ENCODE measurements at places on chromosomes 2 and 18. TPM values are rescaled to one million over a fixed set of nuclear protein-coding genes. Genes with fewer than 3 reads are reported as not detected.
A peak's percentile ranks its signal among the peaks of the same experiment; 100 is the strongest.

DNA sequence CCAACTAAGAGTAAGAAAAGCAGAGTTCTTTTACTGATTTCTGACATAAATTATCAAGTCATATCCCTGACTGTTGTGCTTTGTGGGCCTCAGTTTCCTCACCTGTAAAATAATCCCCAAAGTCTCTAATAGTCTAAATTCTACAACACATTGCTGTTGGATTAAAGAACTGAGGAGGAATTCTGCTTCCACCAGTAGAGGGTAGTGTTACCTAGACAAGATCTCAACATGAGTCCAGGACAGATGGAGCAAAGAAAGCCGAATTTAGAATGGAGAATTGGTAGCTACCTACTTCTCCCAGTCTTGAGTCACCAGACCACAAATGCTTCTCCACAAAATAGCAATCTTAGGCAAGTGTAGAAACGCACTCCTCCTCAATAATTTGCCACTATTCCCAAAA lies 462.5 kb upstream of the FSHR start:
- peak; percentile 42 for DNase-seq

- no peak for DNase-seq
Measured at GRCh38 chr2:220215785-220216184, 588.4 kb downstream of the SLC4A3 start.

DNA sequence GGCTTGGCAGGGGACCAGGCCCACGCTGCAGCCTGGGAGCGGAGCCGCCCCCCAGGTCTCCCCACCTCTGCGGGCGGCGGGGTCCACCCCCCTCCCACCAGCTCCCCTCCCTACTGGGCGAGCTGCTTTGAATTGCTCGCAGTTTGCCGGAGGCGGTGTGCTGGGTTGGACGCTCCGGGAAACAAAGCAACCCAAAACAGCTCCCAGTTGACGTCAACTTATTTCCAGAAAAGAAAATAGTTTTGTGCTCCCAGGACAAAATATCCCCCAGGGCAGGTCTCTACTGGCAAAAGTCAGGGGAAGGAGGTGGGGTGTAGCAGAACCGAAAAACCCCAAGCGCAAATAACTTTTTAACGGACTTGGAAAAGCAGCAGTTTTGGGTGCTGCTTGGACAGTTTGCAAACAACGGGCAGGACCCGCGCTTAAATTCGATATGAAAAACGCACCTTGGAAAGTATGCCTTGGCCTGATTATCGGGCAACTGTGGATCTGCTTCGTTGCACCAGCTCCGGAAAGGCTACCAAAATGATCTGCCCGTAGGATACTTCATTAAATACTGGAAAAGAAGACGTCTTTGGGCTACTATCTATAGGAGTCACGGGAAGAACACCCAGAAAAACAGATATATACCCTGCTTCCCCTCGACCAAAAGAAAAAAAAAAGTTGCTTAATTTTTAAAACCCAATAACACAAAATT lies 2.8 kb upstream of the KCTD1 start:
- no peak for DNase-seq

DNA sequence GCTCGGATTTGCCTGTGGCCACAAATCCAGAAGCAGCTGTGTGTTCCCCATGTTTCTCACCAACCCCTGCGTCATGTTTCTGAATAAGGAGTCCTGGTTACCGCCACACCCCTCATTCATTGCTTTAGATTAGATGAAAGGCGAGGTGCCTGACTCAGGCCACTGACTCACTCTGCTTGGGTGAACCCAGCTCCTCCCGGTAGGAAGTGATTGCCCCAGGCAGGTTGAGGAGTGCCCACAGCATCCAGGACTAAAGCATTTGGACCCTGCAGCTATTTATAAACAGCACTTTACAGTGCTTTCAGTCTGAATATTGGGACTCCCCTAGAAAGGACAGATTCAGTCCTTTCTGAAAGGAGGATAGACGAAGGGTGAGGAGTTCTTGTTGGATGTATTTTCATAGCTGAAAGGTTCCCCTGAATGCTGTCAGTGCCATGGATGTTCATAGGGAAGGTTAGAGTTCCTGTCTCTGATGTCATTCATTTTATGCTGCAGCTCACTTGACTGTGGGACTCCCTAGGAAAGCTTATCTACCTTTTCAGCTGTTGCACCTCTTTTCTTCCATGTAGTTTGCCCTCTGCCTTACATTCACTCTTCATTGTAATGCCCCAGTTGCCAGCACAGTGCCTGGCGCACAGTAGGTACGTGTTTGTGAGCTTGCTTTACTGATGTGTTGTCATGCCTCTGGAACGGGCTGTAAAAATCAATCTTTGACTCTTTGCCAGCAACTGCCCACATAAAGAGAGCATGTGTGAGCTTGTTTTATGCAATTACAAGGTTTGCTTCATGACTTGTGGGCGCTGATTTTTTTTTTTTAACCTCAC lies 14.9 kb downstream of the ITGA6 start:
- DNase-seq = peak; percentile 99

The CHRND gene
- total RNA-seq = not detected

GRCh38 chr2:149611100-149611820 lies 23.7 kb upstream of the MMADHC start:
- peak; percentile 13 for DNase-seq

DNA sequence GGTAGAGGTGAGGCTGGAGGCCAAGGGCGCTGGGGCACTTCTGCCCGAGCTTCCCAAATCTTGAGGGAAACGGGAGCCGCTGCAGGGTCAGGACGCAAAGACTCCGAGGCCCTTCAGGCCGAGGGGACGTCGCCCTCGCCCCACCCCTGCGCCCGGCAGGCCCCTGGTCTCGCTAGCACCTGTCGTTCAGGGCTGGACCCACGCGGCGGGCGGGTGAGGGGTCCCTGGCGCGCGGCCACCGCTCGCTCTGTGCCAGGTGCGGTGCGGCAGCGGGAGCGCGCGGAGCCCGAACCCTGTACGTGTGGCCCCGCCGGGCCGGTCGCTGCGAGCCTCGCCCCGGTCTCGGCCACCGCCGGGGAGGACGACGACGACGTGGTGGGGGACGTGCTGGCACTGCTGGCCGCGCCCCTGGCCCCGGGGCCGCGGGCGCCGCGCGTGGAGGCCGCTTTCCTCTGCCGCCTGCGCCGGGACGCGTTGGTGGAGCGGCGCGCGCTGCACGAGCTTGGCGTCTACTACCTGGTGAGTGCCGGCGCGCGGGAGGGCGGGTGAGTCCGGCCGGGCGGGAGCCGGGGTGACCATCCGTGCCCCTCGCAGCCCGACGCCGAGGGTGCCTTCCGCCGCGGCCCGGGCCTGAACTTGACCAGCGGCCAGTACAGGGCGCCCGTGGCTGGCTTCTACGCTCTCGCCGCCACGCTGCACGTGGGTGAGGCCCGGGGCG lies 4.9 kb downstream of the ERFE start:
- no peak for DNase-seq

DNA sequence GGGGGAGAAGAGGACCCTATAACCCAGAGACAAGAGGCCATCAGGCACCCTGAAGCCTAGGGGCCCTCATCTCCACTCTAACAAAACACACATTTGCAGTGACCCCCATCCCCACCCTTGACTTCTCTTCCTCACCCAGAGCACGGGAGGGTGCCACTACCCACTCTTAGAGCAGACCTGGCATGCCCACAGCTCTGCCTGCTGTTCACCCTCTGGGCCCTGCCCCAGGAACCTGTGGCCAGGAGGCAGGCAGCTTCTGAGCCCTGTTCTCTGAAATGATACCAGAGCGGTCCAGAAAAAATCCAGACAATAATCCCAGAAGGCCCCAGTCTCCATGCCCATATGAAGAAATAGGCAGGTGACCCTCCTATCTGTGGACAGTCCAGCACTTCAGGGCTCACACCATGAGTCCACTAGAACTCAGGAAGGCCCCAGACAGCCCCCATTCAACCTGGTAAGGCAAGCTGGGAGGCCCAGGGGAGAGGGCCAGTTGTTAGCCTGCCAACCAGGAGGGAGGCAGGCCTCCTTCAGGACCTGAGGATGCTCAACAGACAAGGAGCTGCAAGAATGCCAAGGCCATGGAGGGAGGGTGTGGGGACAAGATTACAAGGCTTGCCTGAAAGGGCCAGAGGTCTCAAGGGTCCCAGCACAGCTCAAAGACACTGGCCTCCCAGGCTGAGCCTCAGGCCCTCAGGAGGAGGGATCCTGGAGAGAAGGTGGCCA lies 75.0 kb downstream of the TNS1 start:
- DNase-seq = no peak

The SLC39A6 gene
- 18.3 TPM for total RNA-seq

The SP100 gene
- 42.5 TPM for total RNA-seq

- DNase-seq = no peak
Measured at GRCh38 chr18:3889121-3889520, 439.1 kb downstream of the TGIF1 start.

- DNase-seq = peak; percentile 30
Measured at GRCh38 chr2:133837441-133838094, 269.3 kb upstream of the NCKAP5 start.

DNA sequence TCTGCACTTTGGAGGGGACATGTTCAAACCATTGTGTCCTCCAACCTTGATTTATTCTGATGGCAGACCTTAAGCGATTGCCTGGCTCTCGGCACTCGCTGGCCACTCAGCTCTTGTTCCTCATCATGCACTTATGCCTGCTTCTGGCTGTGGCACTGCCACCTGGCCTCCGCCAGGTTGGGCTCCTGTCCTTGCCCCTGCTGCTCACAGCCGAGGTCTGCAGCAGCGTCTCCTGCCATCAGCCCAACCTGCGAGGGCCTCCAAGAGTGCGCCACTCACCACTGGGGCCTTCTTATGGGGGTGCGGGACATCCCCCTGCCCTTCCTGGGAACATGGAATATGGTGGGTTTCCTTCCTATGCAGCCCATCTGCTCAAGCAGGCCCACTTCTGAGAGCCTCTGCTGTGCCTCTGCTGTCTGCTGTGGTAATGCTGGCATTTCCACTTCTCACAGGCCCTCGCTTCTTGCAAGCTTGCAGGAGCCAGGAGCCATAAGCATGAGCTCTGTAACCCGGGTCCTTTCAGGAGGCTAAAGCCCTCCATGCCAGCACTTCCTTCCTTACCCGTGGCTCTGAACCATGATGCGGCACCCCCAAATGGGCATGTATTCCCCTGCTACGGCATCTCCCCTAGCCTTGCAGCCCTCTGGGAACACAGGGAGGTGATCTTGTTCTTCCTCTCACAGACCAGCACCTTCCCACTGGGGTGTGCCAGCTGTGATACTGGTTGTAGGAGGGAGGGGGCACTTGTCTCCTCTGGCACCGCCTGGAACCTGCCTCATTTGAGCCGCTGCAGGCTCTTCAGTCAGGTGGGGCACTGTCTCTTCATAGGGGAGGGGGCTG lies 58.6 kb upstream of the HS6ST1 start:
- no peak for DNase-seq

DNA sequence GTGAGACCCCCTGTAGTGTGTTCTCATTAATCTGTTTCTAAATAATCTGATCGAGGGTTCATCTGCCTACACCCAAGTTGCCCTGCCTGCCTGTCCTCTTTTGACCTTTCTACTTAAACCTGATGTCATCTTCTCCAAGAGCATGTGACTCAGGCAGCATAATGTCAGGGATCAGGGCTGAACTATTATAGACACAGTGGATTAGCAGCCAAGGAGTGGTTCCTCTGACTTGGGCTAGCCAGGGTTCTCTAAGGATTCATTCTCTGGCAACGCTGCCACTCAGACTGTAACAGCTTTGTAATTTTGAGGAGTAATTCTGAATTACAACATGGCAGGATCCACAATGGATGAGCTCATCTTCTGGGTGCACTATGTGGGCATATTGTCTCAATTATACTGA lies 124.0 kb downstream of the MDH1 start:
- no peak for DNase-seq

DNA sequence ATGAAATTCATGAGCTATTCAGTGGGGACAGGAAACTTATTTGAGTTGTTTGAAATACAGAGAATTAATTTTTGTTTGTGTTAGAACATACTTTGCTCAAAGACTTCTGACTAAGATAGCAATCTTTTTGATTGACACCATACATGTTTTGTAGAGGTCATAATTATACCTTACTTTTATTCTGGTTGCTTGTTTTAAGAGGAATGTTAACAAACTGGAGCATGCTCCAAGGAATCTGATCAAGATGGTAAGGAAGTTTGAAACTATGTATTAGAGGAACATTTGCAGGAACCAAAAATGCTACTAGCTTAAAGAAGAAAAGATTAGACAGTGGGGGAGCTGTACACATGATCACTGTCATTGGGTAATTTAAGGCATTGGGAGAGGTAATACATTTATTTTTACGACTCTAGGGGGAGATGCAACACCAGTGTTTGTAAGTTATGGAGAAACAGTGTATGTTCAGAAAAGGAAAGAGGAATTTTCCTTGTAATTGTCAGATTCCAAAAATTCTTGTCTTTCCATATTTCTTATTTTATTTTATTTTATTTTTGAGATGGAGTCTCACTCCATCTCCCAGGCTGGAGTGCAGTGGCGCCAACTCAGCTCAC lies 8.0 kb downstream of the AGFG1 start:
- DNase-seq = peak; percentile 56

The VIT gene
- not detected for total RNA-seq

DNA sequence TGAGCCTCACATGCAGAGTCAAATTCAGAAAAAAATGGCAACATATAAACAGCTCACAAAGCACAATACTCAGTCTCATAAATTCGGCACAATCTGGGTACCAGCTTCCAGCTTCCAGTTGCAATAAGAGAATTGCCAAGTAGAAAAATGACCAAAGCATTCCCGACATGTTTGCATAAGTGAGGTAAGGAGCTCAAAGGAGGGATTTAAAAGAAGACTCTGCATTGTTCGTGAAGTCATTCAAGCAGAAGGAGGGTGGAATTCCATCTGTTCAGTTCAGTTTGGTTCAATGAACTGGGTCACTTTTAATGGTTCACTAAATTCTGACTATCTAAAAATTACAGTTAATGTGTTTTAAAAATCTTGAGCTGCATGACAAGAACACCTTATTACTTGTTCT lies 106.7 kb upstream of the KLHL14 start:
- DNase-seq = no peak

DNA sequence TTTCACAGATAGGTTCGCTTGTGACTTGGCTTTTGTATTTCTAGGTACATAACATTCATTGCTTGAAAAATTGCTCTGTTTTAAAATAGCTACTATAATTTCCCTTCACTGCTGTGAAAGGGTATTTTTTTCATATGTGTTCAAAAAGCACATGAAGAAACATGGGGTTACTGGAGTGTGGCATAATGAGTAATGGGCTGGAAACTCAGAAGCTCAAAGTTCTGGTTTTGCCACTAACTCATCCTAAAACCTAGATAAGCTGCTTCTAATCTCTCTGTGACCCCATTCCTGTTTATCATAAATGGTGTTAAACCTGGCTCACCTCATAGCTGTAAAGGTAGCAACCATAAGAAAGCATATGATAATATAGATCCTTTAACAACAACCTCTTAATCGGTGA lies 319.3 kb downstream of the PTPRM start:
- no peak for DNase-seq

The UGT1A6 gene
- 2.0 TPM for total RNA-seq

DNA sequence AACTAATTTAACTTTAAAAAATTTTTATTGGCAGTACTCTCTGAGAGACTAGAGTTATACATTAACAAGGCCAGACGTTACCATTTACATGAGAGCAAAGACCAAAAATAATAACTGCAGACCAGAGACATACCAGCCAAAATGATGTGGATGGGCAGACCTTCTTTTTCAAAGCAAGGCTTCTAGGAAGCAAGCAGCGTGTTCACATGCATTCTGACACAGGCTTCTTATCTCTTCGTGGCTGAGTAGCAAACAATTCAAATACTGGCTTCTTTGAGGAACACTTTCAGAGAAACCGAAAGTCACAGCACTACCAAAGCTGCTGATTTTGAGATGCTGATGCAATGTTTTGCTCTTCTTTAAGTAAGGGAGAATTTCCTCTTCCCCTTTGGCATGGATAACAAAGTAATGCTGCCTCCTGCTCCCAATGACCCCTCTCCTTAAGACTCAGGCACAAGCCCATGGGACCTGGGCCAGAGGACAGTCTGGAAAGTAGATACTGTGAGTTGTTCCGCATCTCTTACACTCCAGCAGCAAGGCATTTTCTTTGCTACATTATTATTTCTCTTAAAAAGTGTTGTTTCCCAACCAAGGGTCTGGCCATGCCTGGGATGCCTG lies 181.9 kb downstream of the MREG start:
- DNase-seq = no peak
